ENCODE measurements at places on chromosomes 7 and 10. TPM values are rescaled to one million over a fixed set of nuclear protein-coding genes. Genes with fewer than 3 reads are reported as not detected.

The ASIC3 gene
- total RNA-seq, result under 0.01 TPM

The PON2 gene
- total RNA-seq, result 95.8 TPM

The ENO4 gene
- total RNA-seq, result under 0.01 TPM

The TLX1 gene
- total RNA-seq, result not detected

The PLEKHS1 gene
- not detected for total RNA-seq

The NANOS1 gene
- 0.96 TPM for total RNA-seq

The CCDC7 gene
- total RNA-seq, result 15.1 TPM
